Activated T-cell treated with anti-CD3 and anti-CD28 coated beads, Interleukin-2, amount 50 U/mL, for 72 hours (primary cell): ENCODE measurements at places on chromosomes 1 and 21. TPM values are rescaled to one million over a fixed set of nuclear protein-coding genes. Genes with fewer than 3 reads are reported as not detected.

NUDT4B gene
- 0.65 TPM for total RNA-seq

HAO2 gene
- not detected for total RNA-seq

TACSTD2 gene
- 0.21 TPM for total RNA-seq

SEMA4A gene
- total RNA-seq: 63.7 TPM

- DNase-seq: peak; percentile 6
- H3K4me1 ChIP-seq: no peaks in the 10 kb centered on the region
- no peaks in the 10 kb centered on the region for H3K27me3 ChIP-seq
- H3K36me3 ChIP-seq: no peaks in the 10 kb centered on the region
- H3K27ac ChIP-seq: no peak overlapping the region
Measured at GRCh38 chr1:79497193-79497773, 490.8 kb upstream of the ADGRL4 start.

DNA sequence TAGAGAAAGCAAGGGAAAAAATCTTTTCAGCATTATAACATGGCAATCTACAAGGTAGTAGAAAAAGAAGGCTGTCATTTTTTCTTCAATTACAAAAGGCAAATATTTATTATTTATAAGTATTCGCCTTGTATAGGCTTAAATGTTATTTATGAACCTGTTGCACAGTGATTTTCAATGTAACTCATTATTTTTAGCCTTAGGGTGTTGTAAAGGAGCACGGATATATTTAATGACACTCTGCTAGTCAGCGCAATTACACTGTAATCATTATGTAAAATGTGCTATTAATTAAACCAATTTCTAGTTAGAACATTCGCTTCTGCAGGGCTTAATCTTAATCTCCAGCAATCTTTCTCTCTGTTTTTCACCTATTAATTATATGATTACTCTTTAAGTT lies 145.0 kb downstream of the ATG4C start:
- no peaks in the 10 kb centered on the region for H3K4me1 ChIP-seq
- no peak overlapping the region for H3K27ac ChIP-seq
- peaks cover 15% of the 10 kb centered on the region for H3K27me3 ChIP-seq

DNA sequence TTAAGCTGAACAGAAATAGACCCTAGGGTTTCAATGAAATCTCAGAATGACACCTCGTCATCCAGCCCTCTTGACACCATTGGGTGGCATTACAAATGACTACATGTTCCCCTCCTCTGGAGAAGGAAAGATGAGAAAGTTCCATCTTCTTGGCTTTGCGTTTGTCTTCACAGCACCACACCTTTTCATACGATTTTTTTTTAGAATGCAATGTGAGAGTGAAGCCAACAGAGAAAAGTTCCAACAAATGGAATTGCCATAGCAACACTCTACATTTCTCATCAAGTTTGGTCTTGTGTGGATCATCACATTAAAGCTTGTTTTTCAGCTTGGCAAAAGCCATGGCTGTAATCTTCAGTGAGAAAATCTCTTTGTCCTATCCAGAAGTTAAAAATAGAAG lies 183.4 kb upstream of the SNX7 start:
- no peaks in the 10 kb centered on the region for H3K36me3 ChIP-seq
- DNase-seq: no peak
- no peaks in the 10 kb centered on the region for H3K27me3 ChIP-seq
- H3K4me1 ChIP-seq: no peaks in the 10 kb centered on the region

DNA sequence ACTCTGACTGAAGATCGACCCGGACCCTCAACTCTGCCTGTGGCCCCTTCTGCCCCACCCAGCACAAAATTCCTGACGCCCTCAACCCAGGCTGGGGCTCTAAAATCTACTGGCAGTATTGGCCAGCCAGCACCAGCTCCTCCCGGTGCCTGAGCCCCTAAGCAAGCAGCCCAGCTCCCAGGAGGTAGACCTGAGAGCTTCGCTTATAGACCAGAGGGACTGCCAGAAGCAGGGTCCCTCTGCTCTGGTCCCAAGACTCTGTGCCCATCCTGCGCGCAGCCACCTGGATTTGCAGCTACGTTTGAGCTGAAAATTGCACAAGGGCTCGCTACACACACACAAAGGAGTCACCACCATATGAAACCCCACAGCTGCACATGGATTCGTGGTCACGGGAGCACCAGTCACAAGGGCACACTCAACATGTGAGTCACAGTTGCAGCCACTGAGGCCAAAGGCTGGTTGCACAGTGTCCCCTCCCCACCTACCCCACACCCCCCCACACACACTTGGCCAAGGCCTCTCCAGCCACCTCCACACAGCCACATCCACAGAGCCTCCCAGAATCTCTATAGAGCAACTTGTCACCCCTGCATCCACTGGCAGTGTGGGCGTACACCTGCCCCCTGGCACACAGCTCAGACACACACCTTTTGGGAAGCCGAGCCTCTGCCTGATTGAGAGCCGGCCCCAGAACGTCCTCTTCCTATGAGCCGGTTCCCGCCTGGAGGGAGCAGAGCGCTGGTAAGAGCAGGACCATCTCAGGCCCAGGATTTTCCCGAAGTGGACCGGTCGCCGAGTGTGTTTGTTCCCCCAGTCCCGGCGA lies 1.1 kb upstream of the DMBX1 start:
- peaks cover 2% of the 10 kb centered on the region for H3K36me3 ChIP-seq
- H3K27ac ChIP-seq: no peak overlapping the region
- DNase-seq: peak; percentile 24
- peak overlapping the region; percentile 71 for H3K4me3 ChIP-seq
- peaks cover 37% of the 10 kb centered on the region for H3K4me1 ChIP-seq

DNA sequence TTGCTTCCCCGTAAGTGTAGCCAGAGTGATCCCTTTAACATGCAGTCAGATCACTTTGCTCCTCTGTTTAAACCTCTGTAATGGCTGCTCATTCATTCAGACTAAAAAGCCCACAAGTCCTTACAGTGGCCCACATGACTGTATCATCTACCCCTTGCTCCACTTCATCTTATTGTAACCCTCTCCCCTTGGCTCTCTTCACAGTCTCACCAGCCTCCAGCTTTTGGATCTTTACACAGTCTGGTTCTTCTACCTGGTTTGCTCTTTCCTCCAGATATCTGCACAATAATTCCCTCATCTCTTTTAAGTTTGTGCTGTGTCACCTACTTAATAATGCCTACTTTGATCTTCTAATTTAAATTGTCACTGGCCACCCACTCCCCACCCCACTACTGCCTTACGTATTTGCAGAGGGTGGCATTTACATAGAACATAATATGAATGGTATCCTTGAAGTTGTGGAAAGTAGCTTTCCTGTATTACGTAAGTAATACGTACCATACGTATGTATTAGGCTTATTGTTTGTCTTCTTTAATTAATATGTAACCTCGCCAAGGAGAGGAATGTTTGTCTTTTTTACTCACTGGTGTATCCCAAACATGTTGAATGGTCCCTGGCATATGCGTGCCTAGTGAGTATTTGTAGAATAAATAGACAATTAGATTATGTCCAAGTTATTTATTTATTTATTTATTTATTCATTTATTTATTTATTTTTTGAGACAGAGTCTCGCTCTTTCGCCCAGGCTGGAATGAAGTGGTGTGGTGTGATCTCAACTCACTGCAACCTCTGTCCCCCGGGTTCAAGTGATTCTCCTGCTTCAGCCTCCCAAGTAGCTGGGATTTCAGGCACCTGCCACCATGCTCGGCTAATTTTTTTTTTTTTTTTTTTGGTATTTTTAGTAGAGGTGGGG lies 48.6 kb downstream of the TSNAX start:
- H3K27ac ChIP-seq: no peak overlapping the region
- H3K36me3 ChIP-seq: no peaks in the 10 kb centered on the region
- no peak for DNase-seq
- H3K27me3 ChIP-seq: no peaks in the 10 kb centered on the region

- no peak overlapping the region for H3K27ac ChIP-seq
- peaks cover 19% of the 10 kb centered on the region for H3K4me1 ChIP-seq
- no peaks in the 10 kb centered on the region for H3K27me3 ChIP-seq
- no peaks in the 10 kb centered on the region for H3K36me3 ChIP-seq
Measured at GRCh38 chr1:155070158-155070621, 6.7 kb downstream of the EFNA4 start.
